ENCODE measurements at places on chromosomes 11 and 22. TPM values are rescaled to one million over a fixed set of nuclear protein-coding genes. Genes with fewer than 3 reads are reported as not detected.

Gene MED19
- 20.5 TPM for total RNA-seq

Gene OSBPL5
- 55.2 TPM for total RNA-seq

DNA sequence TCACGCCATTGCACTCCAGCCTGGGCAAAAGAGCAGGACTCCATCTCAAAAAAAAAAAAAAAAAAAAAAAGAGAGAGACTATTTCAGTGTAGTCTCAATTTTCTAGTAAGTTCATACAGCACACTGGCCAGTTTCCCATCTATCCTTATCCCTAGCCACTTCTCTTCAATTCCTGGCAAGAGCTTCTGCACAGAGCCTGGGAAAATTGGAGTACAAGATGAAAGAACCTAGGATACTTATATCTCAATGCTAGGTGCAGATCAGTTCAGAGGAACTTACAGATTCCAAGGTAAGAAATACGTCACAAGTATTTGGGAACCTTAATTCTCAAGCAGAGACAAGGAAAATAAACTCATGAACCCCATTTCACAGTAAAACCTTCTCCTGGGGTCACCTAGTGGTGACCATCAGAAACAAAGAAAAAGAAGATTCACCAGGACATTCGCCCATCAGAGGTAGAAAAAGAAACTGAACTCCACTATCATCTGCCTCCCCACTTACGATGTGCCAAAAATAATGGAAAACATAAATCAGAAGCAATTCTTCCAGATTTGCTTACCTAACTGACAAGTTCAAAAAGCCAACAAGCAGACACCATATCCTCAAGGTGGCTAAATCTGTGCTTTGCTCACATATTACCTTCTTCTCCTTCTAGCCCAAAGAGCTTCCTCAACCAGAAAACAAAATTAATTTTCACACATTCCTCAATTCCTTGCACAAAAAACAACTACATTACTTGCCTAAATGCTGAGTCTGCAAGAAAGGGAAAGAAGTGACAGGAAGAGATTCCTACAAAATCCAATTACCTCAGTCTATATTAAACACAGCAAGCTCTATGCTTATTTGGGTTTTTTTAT lies 4.9 kb downstream of the DENND5A start:
- peaks cover 19% of the 10 kb centered on the region for H3K4me1 ChIP-seq
- no peak overlapping the region for H3K27ac ChIP-seq
- H3K27me3 ChIP-seq = peaks cover 16% of the 10 kb centered on the region
- DNase-seq = no peak

- peaks cover 6% of the 10 kb centered on the region for H3K27me3 ChIP-seq
- peaks cover 11% of the 10 kb centered on the region for H3K4me1 ChIP-seq
- DNase-seq = no peak
- peak overlapping the region; percentile 31 for H3K4me3 ChIP-seq
- H3K36me3 ChIP-seq = peaks cover 7% of the 10 kb centered on the region
- H3K27ac ChIP-seq = peak overlapping the region; percentile 52
Measured at GRCh38 chr11:77126156-77126775, 1.8 kb upstream of the MYO7A start.

GRCh38 chr11:16844268-16844771 lies 105.9 kb downstream of the C11orf58 start:
- no peak overlapping the region for H3K4me3 ChIP-seq
- DNase-seq = no peak
- H3K4me1 ChIP-seq = no peaks in the 10 kb centered on the region
- no peak overlapping the region for H3K27ac ChIP-seq
- no peaks in the 10 kb centered on the region for H3K36me3 ChIP-seq
- H3K27me3 ChIP-seq = peaks cover 2% of the 10 kb centered on the region

- no peak overlapping the region for H3K4me3 ChIP-seq
- H3K36me3 ChIP-seq = peaks cover 15% of the 10 kb centered on the region
- H3K4me1 ChIP-seq = no peaks in the 10 kb centered on the region
- no peaks in the 10 kb centered on the region for H3K27me3 ChIP-seq
Measured at GRCh38 chr11:62223095-62223494, 14.6 kb downstream of the SCGB2A1 start.

Gene H19
- not detected for total RNA-seq

Gene ZMAT5
- 20.2 TPM for total RNA-seq

DNA sequence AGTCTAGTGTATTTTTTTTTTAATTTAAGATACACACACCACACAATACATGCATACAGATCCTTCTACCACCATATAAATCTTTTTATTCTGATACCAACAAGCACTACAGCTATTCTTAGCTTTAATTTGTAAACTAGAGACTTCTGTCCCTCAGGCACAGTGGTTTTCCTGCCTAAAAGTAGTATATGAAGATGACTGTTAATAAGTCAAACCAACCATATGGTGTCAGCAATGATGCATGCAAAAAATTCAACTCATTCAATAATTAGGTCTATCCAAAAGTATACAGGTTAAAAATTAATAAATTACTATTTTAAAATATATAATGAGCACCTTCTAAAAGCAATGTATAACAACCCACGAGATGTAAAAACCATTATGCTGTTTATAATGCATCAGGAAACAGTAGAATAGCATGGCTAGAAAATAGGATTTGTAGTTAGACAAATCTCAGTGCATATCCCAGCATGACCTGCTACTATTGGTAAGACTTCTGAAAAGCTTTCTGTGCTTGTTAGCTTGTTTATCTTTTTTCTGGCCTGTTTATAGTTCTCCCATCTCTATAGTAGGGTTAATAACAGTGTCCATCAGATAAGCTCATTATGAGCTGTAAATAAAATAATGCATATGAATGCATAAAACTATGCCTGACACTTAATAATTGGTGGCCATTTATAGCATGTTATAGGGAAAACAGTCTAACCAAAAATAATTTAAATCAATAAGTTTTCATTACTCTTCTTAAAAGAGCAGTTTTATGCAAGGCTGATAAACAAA lies 10.2 kb downstream of the RAB38 start:
- no peak for DNase-seq
- H3K4me1 ChIP-seq = no peaks in the 10 kb centered on the region
- no peak overlapping the region for H3K4me3 ChIP-seq
- no peak overlapping the region for H3K27ac ChIP-seq
- H3K36me3 ChIP-seq = no peaks in the 10 kb centered on the region
- no peaks in the 10 kb centered on the region for H3K27me3 ChIP-seq

- H3K27me3 ChIP-seq = no peaks in the 10 kb centered on the region
- no peak for DNase-seq
- H3K4me1 ChIP-seq = no peaks in the 10 kb centered on the region
- no peak overlapping the region for H3K27ac ChIP-seq
Measured at GRCh38 chr22:17606496-17606895, 22.1 kb downstream of the ATP6V1E1 start.

- H3K4me1 ChIP-seq = peaks cover 11% of the 10 kb centered on the region
- peak; percentile 54 for DNase-seq
- peak within 1 kb of the TSS; percentile 95 for H3K27ac ChIP-seq
- peaks cover 8% of the 10 kb centered on the region for H3K36me3 ChIP-seq
- H3K4me3 ChIP-seq = peak within 1 kb of the TSS; percentile 97
Measured at GRCh38 chr11:106077609-106078455, at the start of gene AASDHPPT. Gene AASDHPPT, plus strand, starts transcription at chr11:106077662. Its CDS starts 49 bp downstream, at chr11:106077711.

GRCh38 chr22:17269224-17269606 lies 50.0 kb upstream of the ADA2 start:
- H3K4me1 ChIP-seq = peaks cover 52% of the 10 kb centered on the region
- peaks cover 7% of the 10 kb centered on the region for H3K27me3 ChIP-seq
- no peak overlapping the region for H3K4me3 ChIP-seq
- DNase-seq = no peak

DNA sequence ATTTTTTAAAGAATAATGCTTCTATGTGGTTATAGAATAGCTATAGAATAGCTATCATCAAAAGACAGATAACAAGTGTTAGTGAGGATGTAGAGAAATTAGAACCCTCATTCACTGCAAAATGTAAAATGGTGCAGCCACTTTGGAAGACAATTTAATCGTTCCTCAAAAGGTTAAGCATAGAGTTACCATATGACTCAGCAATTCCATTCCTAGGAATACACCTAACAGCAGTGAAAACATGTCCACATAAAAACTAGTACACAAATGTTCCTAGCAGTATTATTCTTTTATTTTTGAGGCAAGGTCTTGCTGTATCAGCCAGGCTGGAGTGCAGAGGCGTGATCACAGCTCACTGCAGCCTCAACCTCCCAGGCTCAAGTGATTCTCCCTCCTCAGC lies 34.0 kb downstream of the RTL6 start:
- no peak overlapping the region for H3K27ac ChIP-seq
- H3K27me3 ChIP-seq = peaks cover 1% of the 10 kb centered on the region
- H3K36me3 ChIP-seq = no peaks in the 10 kb centered on the region
- no peak for DNase-seq
- H3K4me1 ChIP-seq = peaks cover 4% of the 10 kb centered on the region
- no peak overlapping the region for H3K4me3 ChIP-seq

- peaks cover 3% of the 10 kb centered on the region for H3K4me1 ChIP-seq
- peak; percentile 56 for DNase-seq
- H3K36me3 ChIP-seq = no peaks in the 10 kb centered on the region
- H3K4me3 ChIP-seq = no peak overlapping the region
- H3K27ac ChIP-seq = no peak overlapping the region
Measured at GRCh38 chr11:79062814-79063762, 377.7 kb downstream of the TENM4 start.

Gene C11orf16
- total RNA-seq = not detected

GRCh38 chr22:24097961-24098391 lies 83.3 kb upstream of the SUSD2 start:
- H3K4me1 ChIP-seq = no peaks in the 10 kb centered on the region
- H3K27ac ChIP-seq = no peak overlapping the region
- peaks cover 11% of the 10 kb centered on the region for H3K36me3 ChIP-seq
- H3K27me3 ChIP-seq = peaks cover 1% of the 10 kb centered on the region
- no peak for DNase-seq
- no peak overlapping the region for H3K4me3 ChIP-seq

DNA sequence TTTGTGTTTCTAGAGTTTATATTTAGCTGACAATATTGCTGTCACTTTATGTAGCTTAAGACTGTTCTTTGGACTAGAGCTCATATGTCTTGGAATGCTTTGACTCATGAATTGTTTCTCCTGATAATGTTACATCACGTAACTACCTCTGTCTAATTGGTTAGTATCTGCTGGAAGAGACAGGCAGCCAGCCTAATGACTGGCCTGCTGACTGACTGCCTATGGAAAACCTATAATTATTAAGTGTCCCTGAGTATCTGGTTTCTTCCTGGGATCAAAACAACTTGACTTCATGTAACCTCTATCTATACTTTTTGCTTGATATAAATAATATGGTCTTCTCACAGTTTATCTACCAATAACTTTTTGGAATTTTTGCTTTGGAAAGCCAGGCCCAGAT lies 9.4 kb downstream of the SOX6 start:
- H3K4me1 ChIP-seq = peaks cover 6% of the 10 kb centered on the region
- no peaks in the 10 kb centered on the region for H3K36me3 ChIP-seq
- DNase-seq = no peak
- H3K27me3 ChIP-seq = peaks cover under 1% of the 10 kb centered on the region
- no peak overlapping the region for H3K4me3 ChIP-seq

- no peaks in the 10 kb centered on the region for H3K27me3 ChIP-seq
- no peak for DNase-seq
- H3K27ac ChIP-seq = peak overlapping the region; percentile 30
- H3K36me3 ChIP-seq = no peaks in the 10 kb centered on the region
- H3K4me1 ChIP-seq = peaks cover 27% of the 10 kb centered on the region
- H3K4me3 ChIP-seq = no peak overlapping the region
Measured at GRCh38 chr22:24986816-24987215, 34.3 kb downstream of the KIAA1671 start.

DNA sequence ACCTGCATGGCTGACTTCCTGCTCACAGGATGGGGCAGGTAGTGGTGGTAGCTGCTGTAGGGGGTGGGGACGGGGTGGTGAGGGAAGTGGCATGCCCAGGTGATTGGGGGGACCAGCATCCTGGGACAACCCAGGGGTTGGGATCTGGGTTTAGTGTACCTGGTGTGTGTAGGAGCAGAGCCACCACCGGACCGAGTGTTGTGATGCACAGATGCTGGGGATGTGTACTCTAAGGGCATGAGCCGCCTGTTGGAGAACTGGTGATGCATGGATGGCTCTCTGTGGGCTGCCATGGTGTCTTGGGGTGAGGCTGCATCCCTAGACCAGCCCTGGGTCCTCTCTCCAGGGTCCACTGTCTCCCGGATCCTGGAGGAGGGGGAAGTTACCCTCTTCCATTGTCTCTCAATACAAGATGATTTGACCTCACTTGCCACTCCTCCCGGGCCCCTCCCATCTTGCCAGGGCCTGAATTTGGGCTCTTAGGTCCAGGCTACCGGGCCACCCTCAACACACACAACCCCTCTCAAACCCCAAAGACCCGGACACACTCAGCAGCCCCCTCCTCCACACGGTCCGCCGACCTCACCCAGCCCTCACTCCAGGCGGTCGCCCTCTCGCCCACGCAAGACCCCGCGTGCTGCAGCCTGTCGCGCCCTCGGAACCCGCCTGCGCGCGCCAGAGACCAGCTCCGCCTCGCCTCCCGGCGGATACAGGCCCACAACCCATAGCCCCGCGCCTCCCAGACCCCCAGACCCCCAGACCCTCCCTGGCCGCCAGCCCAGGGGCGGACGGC lies 619 bp downstream of the LRRC75B start:
- no peaks in the 10 kb centered on the region for H3K4me1 ChIP-seq
- no peak for DNase-seq
- peak overlapping the region; percentile 98 for H3K4me3 ChIP-seq
- no peaks in the 10 kb centered on the region for H3K36me3 ChIP-seq
- peaks cover 7% of the 10 kb centered on the region for H3K27me3 ChIP-seq

Gene SCGB1C1
- total RNA-seq = not detected

DNA sequence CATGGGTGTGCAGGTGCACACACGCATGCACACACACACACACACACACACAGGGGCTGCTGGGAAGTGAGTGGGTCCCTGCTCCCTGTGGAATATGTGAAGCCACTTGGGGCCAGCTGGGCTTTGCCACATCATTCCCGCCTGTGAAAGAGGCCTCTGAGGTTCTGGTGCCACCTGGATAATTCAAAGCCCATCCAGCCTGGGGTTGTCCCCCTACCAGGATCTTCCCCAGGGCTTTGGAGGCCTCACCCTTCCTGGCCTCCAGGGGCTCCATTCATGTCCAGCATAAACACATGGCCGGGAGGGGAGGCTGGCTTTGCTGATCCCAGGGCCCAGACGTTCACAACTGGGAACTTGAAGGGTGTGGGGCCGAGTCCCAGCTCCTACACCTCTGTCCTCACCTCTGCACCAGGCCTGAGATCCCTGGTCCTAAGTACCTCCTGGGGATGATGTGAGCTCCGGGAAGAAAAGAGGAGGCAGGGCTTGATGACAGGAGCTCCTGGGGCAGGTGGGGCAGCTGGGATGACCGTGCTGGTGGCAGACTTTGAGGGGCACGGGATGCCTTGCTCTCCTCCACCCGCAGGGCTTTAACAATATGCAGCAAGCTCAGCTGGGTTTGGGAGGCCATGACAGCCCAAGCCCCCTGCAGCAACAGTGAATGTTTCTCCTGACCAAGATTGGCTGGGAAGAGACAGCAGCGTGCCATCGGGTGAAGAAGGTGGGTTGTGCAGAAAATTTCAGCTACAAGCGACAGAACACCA lies 14.2 kb downstream of the LINC01488 start:
- DNase-seq = no peak
- H3K27me3 ChIP-seq = peaks cover 6% of the 10 kb centered on the region
- peak overlapping the region; percentile 78 for H3K27ac ChIP-seq

Gene TRPC6
- 0.51 TPM for total RNA-seq

- H3K4me3 ChIP-seq = no peak overlapping the region
- no peaks in the 10 kb centered on the region for H3K4me1 ChIP-seq
- H3K27me3 ChIP-seq = no peaks in the 10 kb centered on the region
- no peak for DNase-seq
- H3K36me3 ChIP-seq = no peaks in the 10 kb centered on the region
Measured at GRCh38 chr11:82267186-82267585, 466.5 kb downstream of the FAM181B start.

GRCh38 chr11:107590460-107591377 lies at the start of gene ELMOD1:
Gene ELMOD1, plus strand, starts transcription at chr11:107591147. Its CDS starts 27,043 bp downstream, at chr11:107618190.
- no peaks in the 10 kb centered on the region for H3K36me3 ChIP-seq
- peaks cover 17% of the 10 kb centered on the region for H3K27me3 ChIP-seq
- peak within 1 kb of the TSS; percentile 92 for H3K4me3 ChIP-seq
- peak; percentile 62 for DNase-seq
- peaks cover 10% of the 10 kb centered on the region for H3K4me1 ChIP-seq
